ENCODE measurements at places on chromosomes 1 and 21. TPM values are rescaled to one million over a fixed set of nuclear protein-coding genes. Genes with fewer than 3 reads are reported as not detected.

DNA sequence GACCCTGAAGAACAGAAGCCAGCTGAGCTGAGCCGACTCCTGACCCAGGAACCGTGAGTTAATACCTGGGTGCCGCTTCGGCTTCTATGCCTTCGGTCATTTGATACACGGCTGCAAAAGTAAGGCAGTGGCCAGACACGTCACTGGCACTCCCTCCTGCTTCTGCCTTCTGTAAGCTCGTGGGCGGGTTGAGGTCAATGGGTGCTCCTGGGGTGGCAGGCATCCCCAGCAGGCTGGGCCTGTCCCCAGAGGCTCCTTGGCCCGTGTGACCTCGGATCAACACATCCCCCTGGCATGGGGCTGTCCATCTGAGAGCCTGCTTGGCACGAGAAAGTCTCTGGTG, 35.7 kb upstream of the COL6A1 start:
- H3K27me3 ChIP-seq, result peaks cover 36% of the 10 kb centered on the region
- no peaks in the 10 kb centered on the region for H3K4me1 ChIP-seq
- DNase-seq, result no peak
- no peak overlapping the region for H3K27ac ChIP-seq
- H3K4me3 ChIP-seq, result no peak overlapping the region

DNA sequence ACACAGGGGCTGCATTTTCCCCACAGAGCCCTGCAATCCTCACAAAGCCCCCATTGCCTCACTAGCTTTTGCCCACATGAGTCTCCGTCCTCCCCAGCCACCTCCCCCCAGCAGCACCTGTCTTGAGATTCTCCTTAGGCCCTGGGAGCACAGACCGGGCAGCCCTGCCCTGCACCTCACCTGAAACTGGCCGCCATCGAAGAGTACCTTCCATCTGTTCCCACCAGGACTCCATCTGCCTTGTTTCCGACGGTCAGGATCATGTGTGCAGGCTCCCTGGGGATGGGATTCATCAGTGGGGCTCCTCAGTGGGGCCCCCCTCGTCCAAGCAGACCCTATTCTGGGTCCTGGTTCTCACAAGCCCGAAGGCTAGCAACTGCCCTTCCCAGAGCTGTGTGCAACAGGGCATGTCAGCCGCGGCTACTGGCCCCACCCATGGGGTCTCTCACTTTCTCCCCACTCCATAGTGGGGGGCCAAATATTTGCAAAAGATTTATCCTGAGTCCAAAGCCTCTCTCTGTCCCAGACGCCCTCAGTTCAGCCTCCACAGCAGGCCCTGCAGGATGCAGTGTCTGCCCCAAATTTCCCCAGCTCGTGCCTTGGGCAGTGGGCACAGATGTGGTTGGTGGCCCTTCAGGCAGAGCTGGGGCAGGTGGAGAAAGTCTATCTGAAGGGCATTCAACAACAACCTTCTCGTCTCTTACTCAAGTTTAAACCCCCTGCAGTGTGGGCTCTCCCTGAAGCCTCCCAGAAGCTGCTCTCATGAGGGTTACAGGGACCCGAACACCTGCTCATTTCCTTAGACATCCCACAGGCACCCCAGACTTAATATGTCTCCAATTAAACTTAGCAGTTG, 4.8 kb downstream of the PDZK1IP1 start:
- no peak for DNase-seq
- H3K27ac ChIP-seq, result no peak overlapping the region
- H3K4me3 ChIP-seq, result no peak overlapping the region
- H3K4me1 ChIP-seq, result no peaks in the 10 kb centered on the region
- peaks cover 59% of the 10 kb centered on the region for H3K27me3 ChIP-seq

DNA sequence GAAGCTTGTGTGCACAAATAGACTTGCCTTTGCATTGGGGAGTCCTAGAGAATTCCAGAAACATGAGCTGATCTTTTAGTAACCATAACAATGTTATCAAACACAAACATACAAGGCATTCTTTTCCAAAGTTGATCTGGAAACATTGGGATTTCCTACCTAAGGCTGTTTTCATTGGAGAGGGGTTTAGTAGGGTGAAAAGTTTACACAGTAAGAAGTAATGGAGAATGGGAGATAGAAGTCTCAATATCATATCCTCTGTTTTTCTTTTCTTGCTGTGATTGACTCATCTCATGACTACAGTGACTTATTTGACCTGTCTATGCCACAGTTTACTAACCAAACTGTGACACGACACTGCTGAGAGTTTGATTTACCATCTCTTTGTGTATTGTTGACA, 65.6 kb upstream of the PLA2G4A start:
- H3K4me3 ChIP-seq, result no peak overlapping the region
- H3K4me1 ChIP-seq, result no peaks in the 10 kb centered on the region
- no peaks in the 10 kb centered on the region for H3K27me3 ChIP-seq
- H3K36me3 ChIP-seq, result no peaks in the 10 kb centered on the region
- no peak for DNase-seq
- no peak overlapping the region for H3K27ac ChIP-seq

- H3K36me3 ChIP-seq, result no peaks in the 10 kb centered on the region
- no peaks in the 10 kb centered on the region for H3K4me1 ChIP-seq
- no peak overlapping the region for H3K4me3 ChIP-seq
Observed at GRCh38 chr21:39104911-39105310, 78.3 kb downstream of the PSMG1 start.

- DNase-seq, result no peak
- H3K27me3 ChIP-seq, result no peaks in the 10 kb centered on the region
- H3K4me1 ChIP-seq, result peaks cover 16% of the 10 kb centered on the region
- H3K36me3 ChIP-seq, result no peaks in the 10 kb centered on the region
Observed at GRCh38 chr1:230067419-230067870, 407 bp downstream of the GALNT2 start.

- H3K4me3 ChIP-seq, result peak within 1 kb of the TSS; percentile 16
- H3K36me3 ChIP-seq, result no peaks in the 10 kb centered on the region
- no peak for DNase-seq
- H3K27ac ChIP-seq, result no peak within 1 kb of the TSS
Observed at GRCh38 chr1:6424619-6425593, at the start of gene ESPN. Gene ESPN (plus strand): TSS chr1:6424776. CDS start chr1:6424956, 180 bp downstream.

DNA sequence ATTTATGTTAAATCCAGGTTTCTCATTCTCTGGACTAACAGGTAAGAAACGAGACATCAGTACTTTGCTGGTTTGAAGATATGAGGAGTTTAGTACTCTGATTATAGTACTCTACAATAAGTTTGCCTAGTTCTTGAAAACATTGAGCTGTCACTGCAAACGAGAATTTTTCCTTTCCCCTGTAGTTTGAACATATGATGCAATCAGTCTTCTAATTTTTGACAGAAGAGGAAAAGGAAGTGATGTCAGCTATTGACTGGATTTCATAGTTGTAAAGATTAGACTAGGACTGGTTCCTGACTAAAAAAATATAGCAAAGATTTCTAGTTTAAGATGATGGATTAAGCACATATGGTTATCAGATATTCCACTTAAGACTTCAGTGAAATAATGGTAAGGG, 461.9 kb downstream of the LRRIQ3 start:
- H3K4me3 ChIP-seq, result no peak overlapping the region
- no peaks in the 10 kb centered on the region for H3K36me3 ChIP-seq
- no peak for DNase-seq
- H3K27me3 ChIP-seq, result no peaks in the 10 kb centered on the region
- H3K4me1 ChIP-seq, result no peaks in the 10 kb centered on the region

Gene CD247
- 341 TPM for total RNA-seq

DNA sequence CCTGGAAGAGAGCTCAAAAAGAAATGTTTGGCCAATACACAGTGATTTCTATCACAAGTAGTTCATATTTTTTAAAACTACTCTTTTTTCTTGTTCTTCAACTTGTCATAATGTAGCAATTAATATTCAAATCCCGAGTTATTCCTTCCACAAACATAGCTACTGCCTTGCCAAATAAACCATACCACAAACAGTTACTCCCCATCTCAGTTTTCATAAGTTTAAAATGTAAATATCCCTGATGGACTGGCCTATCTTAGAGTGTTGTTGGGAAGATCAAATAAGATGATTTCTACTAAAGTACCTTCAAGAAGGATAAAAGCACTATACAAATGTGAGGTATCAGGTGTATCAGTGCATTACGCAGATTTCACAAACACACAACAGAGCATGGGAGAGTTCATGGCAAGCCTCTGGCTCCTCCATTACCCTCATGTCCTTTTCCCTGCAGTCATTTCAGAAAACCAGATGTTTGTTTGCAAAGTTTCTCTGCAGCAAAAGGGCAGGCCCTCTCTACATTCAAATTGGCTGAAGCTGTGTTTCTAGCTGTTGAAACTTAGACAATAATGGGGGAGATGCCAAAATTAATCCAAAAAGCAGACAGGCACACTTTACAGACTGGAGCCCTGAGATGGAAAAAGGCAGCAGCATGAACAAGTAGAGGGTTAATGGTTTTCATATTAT, 16.1 kb downstream of the WLS start:
- no peak for DNase-seq
- no peak overlapping the region for H3K27ac ChIP-seq
- H3K27me3 ChIP-seq, result peaks cover 3% of the 10 kb centered on the region
- H3K36me3 ChIP-seq, result no peaks in the 10 kb centered on the region

DNA sequence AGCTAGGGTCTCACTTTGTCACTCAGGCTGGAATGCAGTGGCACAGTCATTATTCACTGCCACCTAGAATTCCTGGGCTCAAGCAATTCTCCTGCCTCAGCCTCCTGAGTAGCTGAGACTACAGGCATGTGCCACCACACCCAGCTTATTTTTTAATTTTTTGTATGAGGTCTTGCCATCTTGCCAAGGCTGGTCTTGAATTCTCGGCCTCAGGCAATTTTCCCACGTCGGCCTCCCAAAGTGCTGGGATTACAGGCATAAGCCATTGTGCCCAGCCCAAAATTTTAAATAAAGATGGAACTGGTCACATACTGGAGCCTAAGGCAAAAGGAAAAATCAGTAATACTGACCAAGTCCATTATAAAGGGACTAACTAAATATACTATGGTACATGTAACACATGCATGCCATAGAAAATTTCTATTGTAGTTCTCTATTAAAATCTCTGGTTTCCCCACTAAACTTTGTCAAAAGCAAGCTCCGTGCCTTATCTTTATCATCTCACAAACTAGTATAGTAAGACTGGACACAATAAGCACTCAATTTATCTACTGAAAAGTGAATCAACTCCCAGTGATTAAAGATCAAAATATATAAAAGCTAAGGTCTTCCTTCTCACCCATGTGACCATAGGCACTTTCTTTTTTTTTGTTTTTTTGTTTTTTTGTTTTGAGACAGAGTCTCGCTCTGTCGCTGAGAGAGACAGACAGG, 61.6 kb downstream of the HSF2BP start:
- H3K27ac ChIP-seq, result no peak overlapping the region
- H3K27me3 ChIP-seq, result no peaks in the 10 kb centered on the region
- no peak for DNase-seq
- H3K36me3 ChIP-seq, result no peaks in the 10 kb centered on the region
- no peaks in the 10 kb centered on the region for H3K4me1 ChIP-seq
- no peak overlapping the region for H3K4me3 ChIP-seq

- no peaks in the 10 kb centered on the region for H3K36me3 ChIP-seq
- no peaks in the 10 kb centered on the region for H3K4me1 ChIP-seq
Observed at GRCh38 chr1:43596579-43596978, 53.4 kb upstream of the KDM4A start.

DNA sequence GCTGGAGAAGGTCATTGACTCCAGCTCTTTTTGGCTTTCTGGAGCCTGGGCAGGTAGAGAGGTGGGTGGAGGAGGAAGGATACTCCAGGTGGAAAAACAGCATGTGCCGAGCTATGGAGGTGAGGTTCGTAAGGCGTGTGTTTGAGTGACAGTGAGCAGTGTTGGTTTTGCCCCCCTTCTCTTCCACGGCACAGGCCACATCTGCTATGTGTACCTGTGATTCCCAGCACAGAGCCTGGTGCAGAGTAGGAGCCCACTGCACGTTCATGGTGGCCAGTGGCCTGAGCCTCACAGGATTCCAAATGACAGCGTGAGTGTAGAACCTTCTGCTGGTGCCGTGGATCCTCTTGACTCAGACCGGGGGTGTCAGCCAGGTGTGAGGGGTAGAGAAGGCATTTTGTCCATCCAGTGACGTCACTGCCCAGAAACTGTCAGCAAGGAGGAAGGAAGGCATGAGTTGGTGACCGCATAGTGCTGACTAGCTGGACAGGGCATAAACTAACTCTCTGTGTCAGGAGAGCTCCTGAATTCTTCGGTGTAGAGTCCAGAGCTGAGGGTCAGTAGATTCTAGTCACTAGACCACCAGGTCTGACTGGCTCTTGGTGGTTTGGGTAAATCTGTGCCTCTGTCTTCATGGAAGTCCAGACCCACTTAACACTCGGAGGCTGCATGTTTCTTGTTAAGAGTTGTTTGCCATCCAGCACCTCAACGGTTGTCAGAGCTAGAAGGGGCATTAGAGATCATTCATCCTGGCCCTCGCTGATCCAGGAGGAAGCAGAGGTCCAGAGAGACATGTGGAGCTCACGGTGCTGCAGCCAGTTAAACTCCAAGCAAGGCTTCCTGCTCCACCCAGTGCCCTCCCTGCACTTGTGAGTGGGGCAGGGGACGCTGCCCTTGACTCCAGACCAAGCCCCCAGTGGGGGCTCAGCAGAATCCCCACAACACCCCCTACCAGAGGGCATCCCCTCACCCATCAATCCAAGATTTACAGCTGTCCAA, 3.8 kb downstream of the QSOX1 start:
- no peak for DNase-seq
- no peak overlapping the region for H3K27ac ChIP-seq
- H3K4me1 ChIP-seq, result peaks cover 7% of the 10 kb centered on the region
- H3K36me3 ChIP-seq, result no peaks in the 10 kb centered on the region
- H3K4me3 ChIP-seq, result no peak overlapping the region

- peak overlapping the region; percentile 88 for H3K27ac ChIP-seq
- DNase-seq, result peak; percentile 25
- H3K36me3 ChIP-seq, result no peaks in the 10 kb centered on the region
- no peaks in the 10 kb centered on the region for H3K27me3 ChIP-seq
Observed at GRCh38 chr1:91549041-91549735, 48.5 kb downstream of the CDC7 start.
